ENCODE measurements at places on chromosomes 12 and 14. TPM values are rescaled to one million over a fixed set of nuclear protein-coding genes. Genes with fewer than 3 reads are reported as not detected.

Gene NPFF
- total RNA-seq = not detected

Gene P2RX7
- total RNA-seq = 16.7 TPM

Gene LAG3
- total RNA-seq = 0.26 TPM

Gene SLC15A5
- not detected for total RNA-seq

Gene OLR1
- total RNA-seq = 1.2 TPM

Gene CACNA2D4
- total RNA-seq = 0.99 TPM

Gene SLC38A6
- 93.3 TPM for total RNA-seq

Gene ZC2HC1C
- 1.5 TPM for total RNA-seq

All from fibroblast of lung (primary cell).